ENCODE measurements at places on chromosomes 1 and 21. TPM values are rescaled to one million over a fixed set of nuclear protein-coding genes. Genes with fewer than 3 reads are reported as not detected.

PPIAL4G gene
- total RNA-seq = 0.35 TPM

NMNAT2 gene
- 2.0 TPM for total RNA-seq

MTARC2 gene
- 28.6 TPM for total RNA-seq

FLG2 gene
- total RNA-seq = not detected

C1orf87 gene
- total RNA-seq = 0.38 TPM

LRRC71 gene
- total RNA-seq = 0.50 TPM

CEP170 gene
- total RNA-seq = 43.2 TPM

CFHR3 gene
- total RNA-seq = 2.1 TPM

GRCh38 chr1:156928043-156928602 lies 7.7 kb downstream of the LRRC71 start:
- DNase-seq = no peak

DNA sequence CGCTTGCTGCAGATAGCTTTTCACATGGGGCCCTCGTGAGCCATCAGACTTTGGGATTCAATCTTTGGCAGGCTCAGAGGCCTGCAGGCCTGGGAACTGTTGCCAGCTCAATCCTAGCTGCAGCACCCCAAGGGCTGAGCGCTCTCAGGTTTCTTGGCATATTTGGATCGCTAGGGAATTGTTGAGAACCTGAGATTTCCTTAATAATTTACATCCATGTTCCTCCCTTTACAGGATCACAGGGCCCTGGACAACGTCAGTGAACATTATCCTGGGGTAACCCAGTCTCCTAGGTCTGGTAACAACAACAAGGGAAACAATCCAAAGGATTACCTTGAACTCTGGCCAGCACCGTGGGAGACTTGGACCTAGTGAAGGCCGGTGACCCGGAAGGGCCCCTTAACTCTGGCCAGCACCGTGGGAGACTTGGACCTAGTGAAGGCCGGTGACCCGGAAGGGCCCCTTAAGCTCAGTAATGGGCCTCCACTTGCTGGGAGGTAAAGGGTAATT lies 49.3 kb upstream of the NEK2 start:
- no peak for DNase-seq

- DNase-seq = no peak
These were observed 133.2 kb upstream of the GRIK3 start for GRCh38 chr1:37167479-37167878.

DNA sequence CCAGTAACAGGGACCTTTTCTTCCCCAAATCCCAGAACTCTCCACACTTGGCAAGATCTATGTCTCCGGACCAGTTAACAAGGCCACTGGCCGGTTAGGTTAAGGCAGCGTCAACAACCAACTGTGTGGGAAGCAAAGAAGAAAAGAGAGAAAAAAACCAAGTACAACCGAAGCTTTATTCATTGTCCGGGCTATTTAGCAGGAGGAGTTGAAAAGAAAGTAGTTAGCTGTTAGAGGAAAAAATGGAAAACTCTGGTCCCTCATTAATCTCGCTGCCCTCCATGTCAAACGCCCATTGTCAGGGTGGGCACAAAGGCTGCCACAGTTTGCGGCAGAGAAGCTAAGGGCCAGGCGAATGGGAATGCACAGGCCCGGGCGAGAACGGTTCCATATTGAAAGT lies 49.3 kb upstream of the GRIK3 start:
- no peak for DNase-seq

- DNase-seq = no peak
These were observed 3.6 kb upstream of the CSTB start for GRCh38 chr21:43779660-43780059.

- DNase-seq = no peak
These were observed 18.3 kb downstream of the SORT1 start for GRCh38 chr1:109379422-109379821.

GRCh38 chr1:210332719-210333398 lies 4.2 kb downstream of the HHAT start:
- DNase-seq = no peak

- no peak for DNase-seq
These were observed 29.3 kb upstream of the MAN1C1 start for GRCh38 chr1:25587290-25587689.

DNA sequence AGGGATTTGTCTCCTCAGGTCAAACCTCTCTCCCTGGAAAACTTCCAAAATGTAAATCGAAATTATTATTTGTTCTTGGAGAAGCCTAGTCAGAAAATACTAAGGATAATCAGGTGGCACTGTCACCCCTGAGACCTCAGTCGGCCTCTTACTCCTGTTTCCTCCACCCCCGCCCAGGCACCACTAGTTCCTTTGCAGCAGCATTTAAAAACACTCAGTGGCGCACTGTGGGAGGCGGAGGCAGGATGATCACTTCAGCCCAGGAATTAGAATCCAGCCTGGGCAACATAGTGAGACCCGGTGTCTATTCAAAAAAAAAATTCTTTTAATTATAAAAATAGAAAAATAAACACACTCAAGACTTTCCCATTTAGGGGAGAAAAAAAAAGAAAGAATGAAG lies 18.0 kb upstream of the IFNAR2 start:
- DNase-seq = no peak

DNA sequence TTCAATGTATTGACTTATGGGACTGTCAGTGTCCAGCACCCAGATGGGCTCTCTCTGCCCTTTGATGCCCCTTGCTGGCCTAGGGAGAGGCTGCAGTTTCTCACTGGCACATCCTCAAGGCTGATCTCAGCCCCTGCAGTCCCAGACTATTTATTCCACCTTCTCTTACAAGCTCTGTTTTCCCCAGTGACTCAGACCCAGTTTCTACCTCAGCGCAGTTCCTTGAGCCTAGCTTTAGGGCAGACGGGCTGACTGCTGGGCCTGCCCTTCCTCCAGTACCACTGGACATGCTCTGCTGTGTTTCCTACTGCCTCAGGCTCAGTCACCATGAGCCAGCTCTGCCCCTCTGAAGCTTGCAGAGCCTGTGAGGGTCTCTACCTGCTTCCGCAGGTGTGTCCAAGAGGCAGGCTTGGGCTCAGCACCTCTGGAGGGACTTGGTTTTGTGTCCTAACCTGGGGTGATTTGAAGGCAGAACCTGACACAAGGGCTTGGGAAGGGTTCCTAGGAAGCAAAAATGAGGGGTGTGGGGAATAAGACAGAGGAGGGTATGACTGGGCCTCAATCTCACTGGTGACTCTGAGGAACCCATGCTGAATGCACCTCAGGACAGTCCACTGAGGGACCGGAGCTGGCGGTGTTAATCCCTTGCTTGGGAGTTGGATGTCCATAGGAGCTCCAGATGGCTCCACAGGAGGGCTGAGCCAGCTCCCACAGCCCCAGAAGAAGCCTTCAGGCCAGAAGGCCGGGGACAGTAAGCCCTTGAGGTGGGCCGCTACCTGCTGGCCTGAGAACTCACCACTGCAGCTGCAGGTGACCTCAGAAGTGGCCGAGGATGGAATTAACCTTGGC lies 689.9 kb downstream of the MATN1 start:
- peak; percentile 20 for DNase-seq

DNA sequence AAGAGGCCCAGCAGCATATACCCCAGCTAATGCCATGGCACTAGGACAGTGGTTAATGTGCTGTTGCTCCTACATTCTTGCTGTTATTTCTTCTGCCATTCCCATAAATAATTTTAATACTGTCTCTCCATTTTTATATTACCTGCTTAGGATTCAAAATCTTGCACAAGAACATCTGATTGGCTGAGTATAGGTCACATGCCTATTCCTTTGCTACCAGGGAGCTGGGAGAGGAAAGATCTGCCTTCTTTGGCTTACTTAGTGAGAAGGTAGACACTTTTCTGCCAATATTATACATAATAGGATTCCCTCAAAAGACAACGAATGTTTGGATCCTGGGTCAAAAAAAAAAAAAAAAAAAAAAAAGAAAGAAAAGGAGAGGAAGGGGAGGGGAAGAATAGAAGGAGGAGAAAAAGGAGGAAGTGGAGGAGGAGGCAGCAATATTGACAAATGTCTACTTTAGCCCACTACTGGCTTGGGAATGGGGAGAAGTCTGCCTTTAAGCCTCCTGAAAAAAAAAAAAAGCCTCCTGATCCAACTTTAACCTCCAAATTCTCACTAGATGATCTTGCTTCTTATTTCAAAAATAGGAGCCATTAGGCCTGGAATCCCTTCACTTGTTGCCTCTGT lies 134.5 kb upstream of the HNRNPU start:
- no peak for DNase-seq

GRCh38 chr1:187244623-187245022 lies 415.9 kb downstream of the PLA2G4A start:
- no peak for DNase-seq

Measured in kidney (tissue), 22 donors.